Activated CD8-positive, alpha-beta memory T cell treated with anti-CD3 and anti-CD28 coated beads for 1 hour (primary cell): ENCODE measurements at places on chromosomes 5 and 9.

DNA sequence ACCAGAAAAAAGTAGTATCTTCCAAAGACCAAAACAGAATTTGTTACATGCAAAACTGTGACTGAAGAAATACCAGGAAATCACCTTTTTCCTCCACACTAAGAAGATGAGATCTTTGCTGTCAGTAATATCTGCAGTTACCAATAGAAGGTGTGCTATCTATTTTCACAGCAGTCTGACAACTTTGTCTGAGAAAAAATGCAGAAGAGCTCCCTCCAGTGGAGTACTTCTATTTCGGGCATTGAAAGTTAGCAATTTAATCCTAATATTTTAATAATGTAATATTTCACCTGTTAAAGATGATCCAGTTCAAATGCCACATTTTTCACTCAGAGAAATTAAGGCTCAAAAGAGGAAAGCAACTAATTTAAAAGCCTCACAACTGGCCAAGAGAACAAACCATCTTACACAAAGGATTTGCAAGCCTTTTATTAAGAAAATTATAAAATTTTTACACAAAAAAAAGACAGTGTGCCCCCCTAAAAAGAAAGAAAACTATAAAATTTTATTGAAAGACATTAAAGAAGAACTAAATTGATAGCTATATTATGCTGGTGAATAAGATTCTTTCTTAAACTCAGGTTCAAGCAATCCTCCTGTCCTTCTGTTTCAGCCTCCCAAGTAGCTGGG, 50.6 kb downstream of the DEPDC1B start:
- no peak for DNase-seq

DNA sequence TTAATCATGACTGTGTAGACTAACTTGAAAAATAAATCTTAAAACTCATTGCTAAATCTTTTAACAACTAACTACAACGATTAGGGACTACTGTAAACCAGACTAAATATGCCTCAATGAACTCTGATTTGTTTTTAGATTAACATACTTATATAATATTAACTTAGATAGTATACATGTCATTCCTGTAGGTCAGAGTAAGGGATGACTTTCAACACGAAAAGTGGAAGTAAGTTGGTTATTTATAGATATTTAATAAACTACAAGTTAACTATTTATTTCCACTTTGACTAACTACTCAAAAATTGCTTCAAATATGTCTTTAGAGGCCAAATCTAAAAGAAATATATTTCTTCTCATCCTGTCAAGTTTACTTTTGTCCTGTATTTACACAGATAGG, 795.6 kb downstream of the PTPRD start:
- DNase-seq: no peak

DNA sequence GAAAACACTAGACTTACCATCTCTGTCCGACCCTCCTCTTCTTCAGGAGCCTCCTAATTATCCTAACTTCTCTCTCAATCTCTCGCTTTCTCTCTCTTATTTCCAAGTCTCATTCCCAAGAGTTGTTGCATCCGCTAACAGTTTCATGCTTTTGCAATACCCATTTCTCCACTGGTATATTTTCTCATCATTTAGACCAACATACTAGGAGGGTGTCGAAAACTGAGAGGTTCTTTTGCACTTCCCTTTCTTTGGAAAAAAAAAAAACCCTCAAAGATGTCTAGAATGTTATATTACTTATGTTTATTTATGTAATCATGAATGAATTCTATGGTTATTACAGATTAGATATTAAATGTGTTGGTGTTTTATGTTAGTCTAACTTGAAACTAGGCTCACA, 35.9 kb downstream of the SPZ1 start:
- no peak for DNase-seq

DNA sequence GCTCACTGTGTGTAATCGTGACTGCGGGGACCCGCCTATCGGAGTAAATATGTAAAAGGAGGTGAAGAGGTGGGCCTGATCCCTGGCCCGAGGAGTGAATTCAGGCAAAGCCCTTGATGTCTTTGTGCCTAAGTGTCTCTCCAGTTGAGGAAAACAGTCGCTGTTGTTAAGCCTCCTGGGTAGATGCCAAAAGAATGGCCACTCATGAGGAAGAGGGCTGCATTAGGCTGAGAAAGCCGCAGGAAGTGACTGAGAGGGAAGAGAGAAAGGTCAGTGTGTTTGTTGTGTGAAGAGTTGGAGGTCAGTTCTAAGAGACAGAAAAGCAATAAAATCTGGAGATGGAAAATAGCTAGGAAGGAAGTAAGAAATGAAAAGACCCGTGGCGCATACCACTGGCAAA, 35.8 kb upstream of the PIP5K1B start:
- DNase-seq: no peak

GRCh38 chr9:134063088-134063570, 4.7 kb downstream of the BRD3 start:
- DNase-seq: no peak
